Activated T-cell treated with anti-CD3 and anti-CD28 coated beads, Interleukin-2, amount 50 U/mL, for 24 hours (primary cell): ENCODE measurements at places on chromosomes 5 and 9.

- no peak for DNase-seq
- no peak overlapping the region for H3K4me3 ChIP-seq
- peaks cover 9% of the 10 kb centered on the region for H3K4me1 ChIP-seq
- H3K36me3 ChIP-seq = no peaks in the 10 kb centered on the region
Observed at GRCh38 chr9:133234577-133235322, 25.7 kb upstream of the OBP2B start.

DNA sequence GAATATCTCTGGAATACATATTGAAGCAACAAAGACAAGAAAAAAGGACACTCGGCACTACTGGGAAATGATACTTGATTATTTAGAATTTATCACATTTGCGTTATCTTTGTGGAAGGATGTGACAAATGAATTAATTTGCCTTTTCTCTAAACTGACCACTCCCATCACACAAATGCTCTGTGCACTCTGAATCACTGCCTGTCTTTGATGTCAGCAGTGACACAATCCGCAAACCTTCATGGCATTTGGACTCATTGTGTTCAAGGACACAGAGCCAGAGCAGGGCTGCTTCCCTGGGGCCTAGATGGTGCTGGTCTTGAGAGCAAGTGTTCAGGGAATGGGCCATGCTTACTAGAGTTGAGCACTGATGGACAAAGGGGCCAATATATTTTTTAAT lies 4.9 kb upstream of the KIF4B start:
- no peak for DNase-seq
- H3K4me3 ChIP-seq = no peak overlapping the region
- H3K27me3 ChIP-seq = peaks cover 28% of the 10 kb centered on the region
- H3K36me3 ChIP-seq = no peaks in the 10 kb centered on the region
- no peaks in the 10 kb centered on the region for H3K4me1 ChIP-seq
- no peak overlapping the region for H3K27ac ChIP-seq

DNA sequence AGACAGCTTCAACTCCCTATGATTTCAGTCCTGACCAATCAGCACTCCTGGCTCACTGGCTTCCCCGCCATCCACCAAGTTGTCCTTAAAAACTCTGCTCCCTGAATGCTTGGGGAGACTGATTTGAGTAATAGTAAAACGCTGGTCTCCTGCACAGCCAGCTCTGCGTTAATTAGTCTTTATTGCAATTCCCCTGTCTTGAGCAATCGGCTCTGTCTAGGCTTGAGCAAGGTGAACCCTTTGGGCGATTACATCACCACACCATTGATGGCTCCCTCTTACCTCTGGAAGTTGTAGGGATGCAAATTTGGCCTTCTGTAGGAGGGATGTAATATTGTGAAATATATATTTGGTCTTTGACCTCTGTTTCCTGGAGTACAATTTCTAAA lies 2.9 kb upstream of the SLC23A1 start:
- no peak for DNase-seq
- peak overlapping the region; percentile 77 for H3K27ac ChIP-seq
- no peak overlapping the region for H3K4me3 ChIP-seq
- H3K27me3 ChIP-seq = no peaks in the 10 kb centered on the region

DNA sequence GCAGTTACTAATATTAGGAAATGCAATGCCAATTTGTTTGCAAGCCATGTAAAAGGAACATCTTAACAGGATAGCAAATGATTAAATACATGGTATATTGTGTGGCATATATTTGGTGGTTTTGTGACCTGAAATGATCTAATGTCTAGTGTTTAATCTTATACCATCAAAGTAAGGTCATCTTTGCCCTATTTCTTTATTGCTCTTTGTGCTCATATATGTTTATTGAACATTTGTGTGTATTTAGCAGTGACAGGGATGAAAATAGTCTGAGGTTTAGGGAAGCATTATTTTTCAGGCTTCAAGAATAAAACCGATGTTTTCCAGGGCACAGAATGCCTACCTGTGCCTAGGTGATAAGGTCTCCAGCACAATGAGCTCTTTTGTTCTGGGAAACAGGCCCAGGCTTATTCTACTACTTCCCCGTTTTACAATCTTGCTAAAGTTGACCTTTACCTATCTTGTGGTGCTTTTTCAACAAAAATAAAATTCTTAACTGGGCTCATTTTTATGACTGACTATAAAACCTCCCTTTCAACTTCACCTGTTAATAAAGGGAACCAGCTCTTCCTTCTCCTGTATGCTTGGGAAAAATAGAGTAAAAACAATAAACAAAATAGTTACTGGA lies 105.6 kb upstream of the ANKH start:
- peaks cover 2% of the 10 kb centered on the region for H3K27me3 ChIP-seq
- no peaks in the 10 kb centered on the region for H3K36me3 ChIP-seq
- H3K4me1 ChIP-seq = peaks cover 2% of the 10 kb centered on the region
- H3K4me3 ChIP-seq = no peak overlapping the region
- DNase-seq = no peak
- no peak overlapping the region for H3K27ac ChIP-seq

GRCh38 chr5:109410389-109411148 lies 795 bp upstream of the PJA2 start:
- peaks cover 45% of the 10 kb centered on the region for H3K4me1 ChIP-seq

- no peak for DNase-seq
- no peaks in the 10 kb centered on the region for H3K36me3 ChIP-seq
- H3K27me3 ChIP-seq = no peaks in the 10 kb centered on the region
- no peak overlapping the region for H3K4me3 ChIP-seq
- no peak overlapping the region for H3K27ac ChIP-seq
- no peaks in the 10 kb centered on the region for H3K4me1 ChIP-seq
Observed at GRCh38 chr5:167512111-167512510, 779.3 kb upstream of the WWC1 start.

DNA sequence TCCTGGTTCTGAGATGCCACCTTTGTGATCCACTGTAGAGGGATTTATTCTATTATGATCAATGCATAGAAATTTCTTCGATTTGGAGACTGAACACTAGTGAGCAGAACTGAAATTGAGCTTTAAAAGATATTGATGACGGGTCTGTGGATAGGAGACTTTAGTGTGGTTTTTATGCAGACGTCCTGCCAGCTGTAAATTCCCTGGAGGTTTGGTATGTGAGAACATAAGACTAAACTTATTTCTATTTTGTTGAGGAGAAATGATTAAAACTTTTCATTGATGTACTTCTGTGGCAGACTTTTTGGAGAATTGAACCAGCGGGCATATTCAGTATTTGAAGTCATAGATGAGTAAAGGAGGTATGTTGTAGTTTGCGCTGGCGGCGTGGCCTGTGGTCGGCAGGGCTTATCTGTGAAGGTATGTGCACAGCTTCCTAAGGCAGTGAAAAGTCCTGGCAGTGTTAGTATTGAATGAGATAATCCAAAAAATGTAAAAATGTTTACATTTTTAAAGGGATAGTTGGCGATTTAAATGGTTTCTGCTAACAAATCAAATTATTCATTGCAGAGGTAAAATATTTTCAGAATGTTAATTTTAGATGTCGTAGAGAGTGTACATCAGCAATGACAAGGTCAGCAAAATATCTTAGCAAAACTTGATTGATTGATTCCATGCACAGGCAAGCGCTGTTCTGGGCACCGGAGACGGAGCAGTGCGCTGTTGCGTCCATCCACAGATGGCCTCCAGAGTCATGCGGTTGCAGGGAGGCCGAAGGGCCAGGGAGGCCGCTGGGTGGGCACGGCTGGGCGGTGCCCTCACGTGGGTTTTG lies 20.4 kb downstream of the TENT4A start:
- no peak overlapping the region for H3K4me3 ChIP-seq
- peak overlapping the region; percentile 60 for H3K27ac ChIP-seq
- no peaks in the 10 kb centered on the region for H3K27me3 ChIP-seq
- peaks cover 90% of the 10 kb centered on the region for H3K4me1 ChIP-seq
- H3K36me3 ChIP-seq = peaks cover 79% of the 10 kb centered on the region
- DNase-seq = no peak

GRCh38 chr9:81609782-81610739 lies 79.3 kb downstream of the TLE1 start:
- peaks cover 4% of the 10 kb centered on the region for H3K4me1 ChIP-seq
- H3K36me3 ChIP-seq = no peaks in the 10 kb centered on the region
- no peak overlapping the region for H3K27ac ChIP-seq
- H3K27me3 ChIP-seq = no peaks in the 10 kb centered on the region

- H3K36me3 ChIP-seq = no peaks in the 10 kb centered on the region
- peaks cover 16% of the 10 kb centered on the region for H3K27me3 ChIP-seq
- DNase-seq = no peak
- peaks cover 13% of the 10 kb centered on the region for H3K4me1 ChIP-seq
- H3K4me3 ChIP-seq = no peak overlapping the region
Observed at GRCh38 chr5:77928776-77929300, 152.7 kb upstream of the TBCA start.

DNA sequence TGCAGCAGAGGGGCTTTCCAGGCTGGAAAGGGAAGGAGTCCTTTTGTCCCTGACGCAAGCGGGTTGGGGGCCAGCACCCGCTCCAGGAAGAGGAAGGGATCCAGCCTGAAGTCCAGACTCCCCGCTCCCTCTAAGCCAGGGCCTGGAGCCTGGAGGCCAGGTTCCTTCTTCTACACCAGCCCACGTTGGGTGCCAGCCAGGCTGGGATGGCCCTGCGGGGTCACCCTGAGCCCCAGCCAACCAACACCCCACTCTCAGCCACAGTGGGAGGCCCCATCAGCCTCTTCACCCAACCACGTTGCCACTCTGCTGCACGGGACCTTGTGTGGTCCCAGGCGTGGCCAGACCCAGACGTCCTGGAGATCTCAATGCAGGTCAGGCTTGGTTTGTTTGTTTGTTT lies 970 bp upstream of the FUT7 start:
- no peaks in the 10 kb centered on the region for H3K27me3 ChIP-seq
- peak overlapping the region; percentile 36 for H3K4me3 ChIP-seq
- no peak for DNase-seq
- H3K27ac ChIP-seq = no peak overlapping the region
- H3K4me1 ChIP-seq = peaks cover 54% of the 10 kb centered on the region

DNA sequence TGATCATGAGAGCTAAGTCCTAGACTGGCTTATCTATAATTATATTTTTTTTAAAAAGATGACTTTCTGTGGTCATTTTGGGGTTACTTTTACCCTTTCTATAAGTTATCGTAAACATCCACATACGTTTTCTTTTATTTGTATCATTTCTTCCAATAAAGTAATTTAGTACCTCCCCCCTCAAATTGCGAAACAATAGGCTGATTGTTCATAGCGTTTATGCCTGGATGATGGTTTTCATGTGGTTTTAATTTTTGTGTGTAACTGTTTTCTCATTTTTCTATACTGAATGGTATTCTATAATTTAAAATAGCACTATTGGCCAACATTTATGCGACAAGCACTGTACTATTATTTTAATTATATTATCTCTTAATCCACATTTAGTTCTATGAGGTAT lies 44.5 kb downstream of the SMC5 start:
- peaks cover 5% of the 10 kb centered on the region for H3K4me1 ChIP-seq
- DNase-seq = no peak
- no peak overlapping the region for H3K27ac ChIP-seq
- no peak overlapping the region for H3K4me3 ChIP-seq

DNA sequence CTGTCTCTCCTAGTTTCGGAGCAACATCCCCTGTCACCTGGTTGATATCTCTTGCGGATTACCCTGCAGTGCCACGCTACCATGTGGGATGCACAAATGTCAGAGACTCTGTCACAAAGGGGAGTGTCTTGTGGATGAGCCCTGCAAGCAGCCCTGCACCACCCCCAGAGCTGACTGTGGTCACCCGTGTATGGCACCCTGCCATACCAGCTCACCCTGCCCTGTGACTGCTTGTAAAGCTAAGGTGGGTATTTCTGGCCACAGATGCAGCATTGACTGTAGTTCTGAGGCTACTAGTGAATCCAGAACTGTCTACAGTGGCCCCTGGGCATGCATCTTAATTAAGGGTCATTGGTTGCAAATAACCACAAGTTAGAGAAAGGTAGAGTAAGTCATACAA lies 50.8 kb downstream of the AQP7 start:
- peak overlapping the region; percentile 44 for H3K27ac ChIP-seq
- no peaks in the 10 kb centered on the region for H3K4me1 ChIP-seq
- no peak for DNase-seq
- H3K36me3 ChIP-seq = peaks cover 90% of the 10 kb centered on the region

GRCh38 chr9:122228568-122229484 lies at the start of gene LHX6:
Gene LHX6 (minus strand): TSS chr9:122228957. CDS start chr9:122228740, 217 bp downstream.
- H3K27ac ChIP-seq = no peak within 1 kb of the TSS
- no peak for DNase-seq
- peaks cover 41% of the 10 kb centered on the region for H3K27me3 ChIP-seq
- H3K4me1 ChIP-seq = peaks cover 3% of the 10 kb centered on the region

- no peaks in the 10 kb centered on the region for H3K36me3 ChIP-seq
- no peak overlapping the region for H3K27ac ChIP-seq
- DNase-seq = no peak
- no peak overlapping the region for H3K4me3 ChIP-seq
- no peaks in the 10 kb centered on the region for H3K27me3 ChIP-seq
Observed at GRCh38 chr5:56522960-56523359, 289.8 kb upstream of the ANKRD55 start.

GRCh38 chr5:76804266-76804665 lies 14.6 kb upstream of the F2RL1 start:
- peaks cover 1% of the 10 kb centered on the region for H3K4me1 ChIP-seq
- no peak overlapping the region for H3K27ac ChIP-seq
- no peaks in the 10 kb centered on the region for H3K36me3 ChIP-seq
- H3K27me3 ChIP-seq = peaks cover 3% of the 10 kb centered on the region

DNA sequence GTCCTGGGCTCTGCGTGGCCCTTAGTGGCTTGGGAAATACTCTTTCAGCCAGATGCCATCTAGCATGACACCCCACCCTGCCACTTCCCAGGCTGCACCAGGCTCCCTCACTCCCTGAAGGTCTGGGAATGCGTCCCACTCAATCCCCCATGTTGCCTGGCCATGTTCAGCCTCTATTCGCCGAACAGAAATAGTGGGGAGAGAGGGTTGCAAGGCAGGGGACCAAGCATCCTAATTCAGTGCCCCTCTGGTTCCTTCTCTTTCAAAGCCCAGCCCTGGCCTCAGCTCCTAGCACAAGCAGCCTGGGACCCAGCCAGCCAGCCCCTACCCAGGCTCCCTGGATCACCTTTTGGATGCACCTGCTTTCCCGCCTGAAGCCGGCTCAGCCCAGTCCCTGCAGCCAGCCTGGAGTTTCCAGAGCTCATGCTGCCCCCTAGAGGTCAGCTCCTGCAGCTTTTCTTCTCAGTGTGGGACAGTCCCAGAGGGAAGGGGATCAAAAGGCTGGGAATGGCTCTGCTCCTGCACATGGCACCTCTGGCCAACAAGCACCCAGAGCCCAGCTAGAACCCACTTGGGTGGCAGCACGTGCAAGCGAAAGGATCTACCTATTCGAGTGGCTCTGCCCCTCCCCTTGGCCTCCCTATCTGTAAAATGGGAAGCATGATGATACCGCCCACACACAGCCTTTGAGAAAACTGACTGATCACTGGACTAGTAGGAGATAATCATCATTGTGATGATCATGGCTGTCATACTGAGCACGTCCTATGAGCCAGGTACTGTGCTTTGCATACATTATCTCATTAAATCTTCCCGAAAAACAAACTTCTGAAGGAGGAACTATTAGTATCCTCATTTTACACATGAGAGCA lies 48.7 kb upstream of the C5orf58 start:
- H3K27ac ChIP-seq = no peak overlapping the region
- no peaks in the 10 kb centered on the region for H3K36me3 ChIP-seq
- peak; percentile 63 for DNase-seq
- peaks cover 4% of the 10 kb centered on the region for H3K4me1 ChIP-seq
- no peak overlapping the region for H3K4me3 ChIP-seq
